ENCODE measurements at places on chromosomes 1 and 21. TPM values are rescaled to one million over a fixed set of nuclear protein-coding genes. Genes with fewer than 3 reads are reported as not detected.

Gene NBPF15
- total RNA-seq, result 47.7 TPM

Gene ADAMTS4
- not detected for total RNA-seq

Gene PYHIN1
- 0.98 TPM for total RNA-seq

Gene PADI1
- 4.5 TPM for total RNA-seq

Gene ITGB2
- 0.42 TPM for total RNA-seq

Gene PGLYRP4
- 0.38 TPM for total RNA-seq

Gene SYT11
- 1.0 TPM for total RNA-seq

Gene PYGO2
- total RNA-seq, result 45.6 TPM

Gene LY9
- total RNA-seq, result not detected

Gene ANKRD45
- total RNA-seq, result not detected

GRCh38 chr1:207412845-207413244 is 41.3 kb upstream of the CR2 start:
- H3K4me1 ChIP-seq, result no peaks in the 10 kb centered on the region
- H3K27me3 ChIP-seq, result peaks cover under 1% of the 10 kb centered on the region

DNA sequence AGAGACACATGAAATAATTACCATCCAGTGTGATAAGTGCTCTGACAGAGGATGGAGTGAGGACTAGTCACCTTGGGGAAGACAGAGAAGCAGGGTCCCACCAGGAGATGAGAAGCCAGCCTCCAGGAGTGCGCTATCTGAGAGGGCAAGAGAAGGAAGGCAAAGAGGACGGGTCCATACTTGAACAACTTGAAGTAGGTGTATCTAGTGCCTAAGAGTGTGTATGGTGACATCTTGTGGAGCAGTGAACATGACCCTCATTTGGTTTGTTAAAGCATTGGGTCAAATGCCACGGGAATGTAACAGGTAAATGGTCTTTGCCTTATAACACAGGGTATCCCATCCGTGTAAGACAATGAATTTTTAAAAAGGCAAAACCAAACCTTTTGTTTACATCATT is 39.8 kb downstream of the MRPL39 start:
- no peaks in the 10 kb centered on the region for H3K27me3 ChIP-seq
- no peak overlapping the region for H3K4me3 ChIP-seq
- H3K27ac ChIP-seq, result no peak overlapping the region
- no peak for DNase-seq

- H3K27me3 ChIP-seq, result no peaks in the 10 kb centered on the region
- DNase-seq, result no peak
- no peak overlapping the region for H3K4me3 ChIP-seq
- peaks cover 23% of the 10 kb centered on the region for H3K36me3 ChIP-seq
Observed at GRCh38 chr21:33292724-33293123, 26.6 kb downstream of the IL10RB start.

DNA sequence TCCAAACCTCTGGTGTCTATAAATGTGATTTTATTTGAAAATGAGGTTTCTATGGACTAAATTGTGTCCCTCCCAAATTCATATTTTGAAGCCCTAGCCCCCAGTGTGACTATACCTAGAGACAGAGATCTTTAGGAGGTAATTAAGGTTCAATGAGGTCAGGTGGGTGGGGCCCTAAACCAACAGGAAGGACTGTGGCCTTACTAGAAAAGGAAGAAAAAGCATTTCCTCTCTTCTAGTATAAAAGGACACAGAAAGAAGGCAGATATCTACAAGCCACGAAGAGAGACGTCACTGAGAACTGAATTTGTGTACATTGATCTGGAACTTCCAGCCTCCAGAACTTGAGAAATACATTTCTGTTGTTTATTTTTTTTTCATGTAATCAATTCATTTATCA is 123.1 kb upstream of the RUNX1 start:
- no peaks in the 10 kb centered on the region for H3K36me3 ChIP-seq
- no peaks in the 10 kb centered on the region for H3K27me3 ChIP-seq
- H3K27ac ChIP-seq, result no peak overlapping the region

DNA sequence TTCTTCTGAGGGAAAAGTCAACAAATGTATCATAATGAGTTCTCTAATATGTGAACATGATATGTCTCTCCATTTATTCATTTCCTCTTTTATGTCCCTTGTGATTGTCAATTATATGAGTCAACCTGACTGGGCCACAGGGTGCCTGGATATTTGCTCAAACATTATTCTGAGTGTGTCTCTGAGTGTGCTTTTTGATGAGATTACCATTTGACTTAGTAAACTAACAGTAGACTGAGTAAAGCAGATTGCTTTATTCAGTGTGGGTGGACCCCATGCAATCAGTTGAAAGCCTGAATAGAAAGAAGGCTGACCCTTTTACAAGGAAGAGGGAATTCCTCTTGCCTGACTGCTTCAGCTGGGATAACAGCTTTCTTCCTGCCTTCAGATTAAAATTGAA is 142.6 kb downstream of the SLC35F3 start:
- no peak overlapping the region for H3K27ac ChIP-seq
- no peak for DNase-seq
- no peaks in the 10 kb centered on the region for H3K4me1 ChIP-seq
- H3K36me3 ChIP-seq, result no peaks in the 10 kb centered on the region
- no peaks in the 10 kb centered on the region for H3K27me3 ChIP-seq
- H3K4me3 ChIP-seq, result no peak overlapping the region

GRCh38 chr1:118032883-118033282 is 103.3 kb downstream of the WDR3 start:
- no peak overlapping the region for H3K4me3 ChIP-seq
- no peaks in the 10 kb centered on the region for H3K36me3 ChIP-seq

DNA sequence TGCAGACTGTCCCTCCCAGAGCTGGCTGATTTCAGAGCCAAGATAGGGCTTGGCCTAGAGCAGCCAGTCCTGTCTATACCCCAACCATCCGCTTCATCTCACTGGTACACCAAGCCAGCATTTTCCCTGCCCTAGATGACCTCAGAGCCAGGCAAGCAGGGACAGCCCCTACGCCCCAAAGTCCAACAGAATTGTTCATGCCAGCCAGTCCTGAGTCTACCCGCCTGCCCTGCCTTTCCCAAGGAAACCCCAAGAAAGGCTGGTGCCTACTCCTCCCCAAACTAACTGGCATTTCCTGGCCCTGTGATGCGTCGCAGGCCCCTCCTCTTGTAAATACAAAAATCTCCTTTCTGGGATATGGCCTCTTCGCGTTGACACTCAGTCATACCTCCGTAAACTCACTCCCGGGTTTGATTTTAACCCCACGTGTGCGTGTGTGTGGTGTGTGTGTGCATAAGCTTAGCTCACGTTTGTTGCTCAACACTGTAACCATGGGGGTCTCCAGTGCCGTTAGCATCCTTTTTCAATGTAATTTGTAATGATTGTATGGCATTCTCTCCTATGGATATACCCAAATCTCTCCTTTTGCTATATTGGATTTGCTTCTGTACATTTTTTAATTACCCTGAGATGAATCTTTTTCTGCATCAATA is 75.3 kb downstream of the SIK1 start:
- no peaks in the 10 kb centered on the region for H3K4me1 ChIP-seq
- no peak overlapping the region for H3K4me3 ChIP-seq
- H3K27ac ChIP-seq, result no peak overlapping the region
- DNase-seq, result no peak

DNA sequence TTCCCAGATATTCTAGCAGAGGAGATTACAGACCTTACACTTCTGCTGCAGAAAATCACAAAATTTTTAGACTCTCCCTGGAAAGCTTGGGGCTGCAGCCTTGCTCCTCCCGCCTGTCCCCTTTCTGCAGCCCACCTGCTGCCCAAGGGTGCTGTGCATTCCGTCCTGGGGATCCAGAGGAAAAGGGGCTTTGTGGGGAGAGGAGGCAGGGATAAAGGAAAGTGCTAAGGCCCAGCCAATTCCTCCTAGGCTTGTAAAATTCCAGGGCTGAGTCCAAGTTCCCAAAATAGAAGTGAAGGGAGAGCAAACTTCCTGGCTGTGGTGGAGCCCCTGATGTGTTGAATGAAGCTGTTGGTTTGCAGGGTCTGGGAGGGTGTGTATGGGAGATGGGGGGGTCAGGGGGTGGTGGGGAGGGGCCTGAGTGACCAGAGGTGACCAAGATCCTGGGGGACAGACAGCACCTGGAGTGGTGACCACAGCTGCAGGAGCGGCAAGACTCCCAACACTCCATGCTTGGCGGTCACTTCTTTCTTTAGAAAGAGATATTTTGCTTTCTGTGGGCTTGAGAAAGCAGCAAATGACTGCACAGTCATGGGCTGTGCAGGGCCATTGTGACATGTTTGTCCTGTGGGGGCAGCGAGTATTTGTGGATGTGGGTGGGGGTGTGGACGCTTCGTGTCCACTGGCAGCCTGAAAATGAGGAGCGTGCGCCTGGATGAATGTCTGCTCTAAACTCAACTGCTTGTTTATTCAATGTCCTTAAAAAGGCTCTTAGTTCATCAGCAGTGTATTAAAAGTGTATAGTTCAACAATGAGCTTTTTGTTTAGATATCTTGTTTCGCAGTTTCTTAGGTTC is 68.4 kb downstream of the TLR5 start:
- H3K27me3 ChIP-seq, result peaks cover 70% of the 10 kb centered on the region
- H3K36me3 ChIP-seq, result no peaks in the 10 kb centered on the region
- no peak overlapping the region for H3K4me3 ChIP-seq

- H3K4me1 ChIP-seq, result no peaks in the 10 kb centered on the region
- H3K4me3 ChIP-seq, result no peak overlapping the region
- DNase-seq, result no peak
- peaks cover 94% of the 10 kb centered on the region for H3K27me3 ChIP-seq
- H3K27ac ChIP-seq, result no peak overlapping the region
Observed at GRCh38 chr1:36861375-36861774, 172.9 kb downstream of the GRIK3 start.

- H3K4me1 ChIP-seq, result peaks cover 9% of the 10 kb centered on the region
- no peaks in the 10 kb centered on the region for H3K27me3 ChIP-seq
- H3K4me3 ChIP-seq, result no peak overlapping the region
- H3K27ac ChIP-seq, result no peak overlapping the region
- DNase-seq, result no peak
Observed at GRCh38 chr1:226732856-226733291, 6.2 kb downstream of the ITPKB start.

DNA sequence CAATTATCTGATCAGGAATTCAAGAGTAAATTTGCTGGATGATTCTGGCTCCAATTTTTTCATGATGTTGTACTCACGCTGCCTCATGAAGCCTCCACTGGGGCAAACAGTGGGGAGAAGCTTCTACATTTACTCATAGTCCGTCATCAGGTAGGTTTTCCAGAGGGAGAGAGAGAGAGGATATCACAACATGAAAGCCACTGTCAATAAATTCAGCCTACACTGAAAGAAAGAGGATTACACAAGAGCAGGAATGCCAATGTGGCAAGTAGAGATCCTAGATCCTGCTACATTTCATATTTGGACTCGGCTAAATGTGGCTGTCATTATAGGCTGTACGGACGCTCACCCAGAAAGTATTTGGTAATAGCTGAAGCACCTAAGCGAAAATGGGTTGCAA is 819.9 kb downstream of the BRINP3 start:
- H3K27me3 ChIP-seq, result no peaks in the 10 kb centered on the region
- DNase-seq, result no peak
- peaks cover 19% of the 10 kb centered on the region for H3K4me1 ChIP-seq
- no peak overlapping the region for H3K27ac ChIP-seq
- no peak overlapping the region for H3K4me3 ChIP-seq

DNA sequence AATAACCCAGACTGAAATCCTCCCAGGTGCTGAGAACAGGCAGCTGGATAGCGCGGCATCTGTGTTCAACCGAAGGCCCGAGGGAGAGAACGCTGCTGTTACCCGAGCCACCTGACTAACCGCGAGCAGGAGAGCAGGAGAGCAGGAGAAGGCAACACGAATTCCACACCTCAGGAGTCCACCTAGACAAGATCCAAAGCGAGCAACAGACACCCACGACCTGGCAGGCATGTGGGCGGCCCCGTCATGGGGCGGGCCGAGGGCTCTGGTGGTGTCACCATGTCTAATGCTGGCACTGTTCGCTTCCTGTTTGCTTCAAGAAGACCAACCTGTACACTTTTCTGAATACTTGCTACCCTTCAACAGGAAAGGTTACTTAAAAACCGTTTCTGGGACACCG is 20.9 kb upstream of the SPATC1L start:
- no peak for DNase-seq
- no peaks in the 10 kb centered on the region for H3K27me3 ChIP-seq
- no peak overlapping the region for H3K4me3 ChIP-seq
- H3K4me1 ChIP-seq, result no peaks in the 10 kb centered on the region
- H3K36me3 ChIP-seq, result peaks cover 39% of the 10 kb centered on the region
